ENCODE measurements at places on chromosomes 2 and 18. TPM values are rescaled to one million over a fixed set of nuclear protein-coding genes. Genes with fewer than 3 reads are reported as not detected.
A peak's percentile ranks its signal among the peaks of the same experiment; 100 is the strongest.

EMILIN1 gene
- total RNA-seq: 0.81 TPM

BMP10 gene
- not detected for total RNA-seq

AP1S3 gene
- 0.96 TPM for total RNA-seq

IL37 gene
- not detected for total RNA-seq

LRRTM1 gene
- total RNA-seq: not detected

ERFE gene
- not detected for total RNA-seq

ZAP70 gene
- 419 TPM for total RNA-seq

NOSTRIN gene
- not detected for total RNA-seq

DUSP2 gene
- 34.6 TPM for total RNA-seq

GAREM1 gene
- 0.28 TPM for total RNA-seq

- no peak for DNase-seq
Measured at GRCh38 chr2:121159291-121160071, 125.5 kb downstream of the TFCP2L1 start.

GRCh38 chr2:39109537-39109936 lies 11.3 kb downstream of the SOS1 start:
- DNase-seq: no peak

GRCh38 chr2:102142829-102143449 lies 393 bp downstream of the IL1R1 start:
- no peak for DNase-seq

DNA sequence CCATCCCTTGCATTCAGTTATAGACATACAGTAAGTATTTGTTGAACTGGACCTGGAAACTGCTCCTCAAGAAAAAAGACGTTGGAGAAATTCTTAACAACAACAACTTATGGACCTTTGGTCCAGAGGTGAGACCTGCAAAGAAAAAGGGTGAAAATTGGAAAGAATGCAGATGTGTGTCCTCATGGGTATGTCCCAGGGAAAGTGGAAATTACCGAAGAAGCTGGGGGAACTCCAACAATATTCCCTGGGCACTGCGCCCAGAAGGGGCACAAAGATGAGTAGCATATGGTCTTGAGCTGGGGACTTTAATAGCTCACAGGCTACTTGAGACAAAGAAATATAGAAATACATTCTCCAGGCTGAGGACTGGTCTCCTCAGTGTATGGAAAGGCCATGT lies 35.5 kb upstream of the YWHAQ start:
- no peak for DNase-seq

GRCh38 chr2:194223218-194223617 lies 1433.8 kb upstream of the SLC39A10 start:
- DNase-seq: no peak

DNA sequence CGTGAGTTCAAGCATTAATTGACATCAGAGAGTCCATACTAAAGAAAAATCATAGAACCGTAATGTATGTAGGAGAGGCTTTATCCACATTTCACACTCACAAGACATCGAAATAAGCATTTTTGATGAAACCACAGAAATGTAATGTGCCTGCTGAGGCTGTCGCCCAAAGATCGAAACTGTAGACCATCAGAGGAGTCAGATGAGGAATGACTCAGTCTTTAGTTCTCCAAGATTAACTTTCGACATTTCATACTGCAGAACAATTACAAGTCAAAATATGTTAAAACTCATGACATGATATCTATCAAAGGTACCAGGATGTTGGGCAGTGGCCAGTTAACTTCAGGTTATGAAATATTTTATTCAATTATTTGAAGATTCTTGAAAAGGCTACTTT lies 79.6 kb downstream of the RAB31 start:
- no peak for DNase-seq

GRCh38 chr2:28297531-28297930 lies 95.1 kb upstream of the FOSL2 start:
- DNase-seq: no peak

DNA sequence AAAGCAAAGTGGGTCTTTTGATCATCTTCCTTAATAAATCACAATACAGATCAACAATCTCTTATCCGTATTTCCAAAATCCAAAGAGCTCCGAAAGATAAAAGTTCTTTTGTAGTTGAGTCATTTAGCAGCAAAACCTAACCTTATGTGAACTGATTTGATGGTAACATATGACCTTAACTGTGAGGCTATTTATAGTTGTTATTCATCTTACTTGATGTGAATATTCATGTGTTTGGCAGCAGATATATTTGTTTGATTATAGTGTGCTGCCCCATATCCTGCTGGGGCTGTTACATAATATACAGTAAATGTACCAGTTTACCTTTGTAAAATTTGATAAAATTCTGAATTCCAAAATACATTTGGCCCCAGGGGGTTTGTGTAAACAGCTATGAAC lies 158.5 kb downstream of the MYO3B start:
- no peak for DNase-seq

- no peak for DNase-seq
Measured at GRCh38 chr2:230582851-230583283, 129.8 kb upstream of the CAB39 start.

- DNase-seq: no peak
Measured at GRCh38 chr18:653512-653911, 3.9 kb upstream of the TYMS start.

GRCh38 chr2:56376699-56377665 lies 193.2 kb downstream of the CCDC85A start:
- DNase-seq: no peak

- no peak for DNase-seq
Measured at GRCh38 chr18:75654851-75655751, 227.6 kb upstream of the SMIM21 start.

DNA sequence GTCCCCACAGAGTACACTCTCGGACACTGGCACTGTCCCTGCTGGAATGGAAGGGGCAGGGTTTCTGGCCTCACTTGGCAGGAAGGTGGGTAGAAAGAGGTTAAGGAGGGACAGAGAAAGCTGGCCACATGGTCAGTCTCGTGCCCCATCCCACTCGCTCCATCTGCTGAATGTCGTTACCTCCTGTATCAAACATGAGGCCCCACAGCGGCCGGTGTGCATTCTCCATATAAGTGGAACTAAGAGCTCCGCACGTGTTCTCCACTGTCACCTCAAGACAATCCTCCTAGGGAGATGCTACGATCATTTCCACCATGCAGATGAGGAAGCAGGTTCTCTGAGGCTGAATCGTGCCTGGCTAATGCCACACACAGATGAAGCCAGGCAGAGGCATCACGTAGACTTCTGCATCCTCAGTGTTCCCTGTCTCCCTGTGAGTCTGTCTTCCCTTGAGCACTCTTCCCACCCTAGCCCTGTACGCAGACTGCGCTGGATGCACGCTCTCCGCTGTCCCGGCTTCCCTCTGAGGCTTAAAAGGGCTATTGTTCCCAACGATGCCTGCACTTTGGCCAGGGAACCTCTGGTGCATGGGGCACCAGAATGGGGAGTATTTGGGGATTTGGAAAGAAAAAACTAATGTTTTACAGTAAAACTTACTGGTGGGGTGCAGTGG lies 35.1 kb downstream of the MAL start:
- DNase-seq: no peak

- DNase-seq: no peak
Measured at GRCh38 chr18:10201226-10201625, 253.2 kb upstream of the APCDD1 start.

DNA sequence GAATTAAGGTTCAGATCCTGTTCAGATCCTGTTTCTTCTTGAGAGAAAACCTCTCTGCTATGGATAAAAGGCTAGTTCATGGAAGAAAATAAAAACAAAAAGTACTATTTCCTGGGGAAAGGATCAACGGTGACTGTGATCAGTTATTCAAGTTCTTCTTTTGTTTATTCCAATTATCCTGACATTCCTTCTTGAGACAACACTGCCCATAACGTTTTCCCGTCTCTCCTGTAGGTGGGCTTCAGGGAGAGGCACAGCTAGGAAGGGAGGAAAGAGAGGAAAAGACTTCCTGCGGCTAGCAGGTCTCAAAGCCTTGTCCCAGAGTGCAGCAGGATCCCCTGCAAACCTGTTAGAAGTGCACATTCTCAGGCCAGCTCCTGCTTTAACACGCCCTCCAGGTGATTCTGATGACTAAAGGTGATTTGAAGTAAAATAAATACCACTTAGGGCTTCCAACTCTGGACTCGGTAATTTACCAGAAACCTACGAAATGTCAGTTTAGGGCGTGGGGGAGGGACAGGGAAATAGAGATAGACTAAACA lies 4.5 kb upstream of the FHL2 start:
- no peak for DNase-seq

- peak; percentile 39 for DNase-seq
Measured at GRCh38 chr2:229780856-229781773, 66.8 kb upstream of the DNER start.

GRCh38 chr2:189171956-189172609 lies 7.5 kb downstream of the COL5A2 start:
- no peak for DNase-seq

- DNase-seq: no peak
Measured at GRCh38 chr2:217468042-217468830, 534.6 kb downstream of the TNS1 start.

DNA sequence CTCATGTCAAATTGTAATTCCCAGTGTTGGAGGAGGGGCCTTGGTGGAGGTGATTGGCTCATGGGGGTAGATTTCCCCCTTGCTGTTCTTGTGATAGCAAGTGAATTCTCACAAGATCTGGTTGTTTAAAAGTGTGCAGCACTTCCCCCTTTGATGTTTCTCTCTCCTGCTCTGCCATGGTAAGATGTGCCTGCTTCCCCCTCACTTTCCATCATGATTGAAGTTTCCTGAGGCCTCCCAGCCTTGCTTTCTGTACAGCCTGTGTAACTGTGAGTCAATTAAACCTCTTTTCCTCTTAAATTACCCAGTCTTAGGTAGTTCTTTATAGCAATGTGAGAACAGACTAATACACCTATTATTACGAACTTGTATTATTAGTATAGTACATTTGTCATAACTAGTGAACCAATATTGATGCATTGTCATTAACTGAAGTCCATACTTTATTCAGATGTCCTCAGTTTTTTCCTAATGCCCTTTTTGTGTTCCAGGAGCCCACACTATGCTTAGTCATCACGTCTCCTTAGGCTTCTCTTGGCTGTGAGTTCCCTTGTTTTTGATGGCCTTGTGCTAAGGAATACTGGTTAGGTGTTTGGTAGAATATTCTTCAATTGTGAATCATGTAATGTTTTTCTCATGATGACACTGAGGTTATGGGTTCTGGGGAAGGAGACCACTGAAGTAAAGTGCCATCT lies 4.5 kb upstream of the MAP3K2 start:
- DNase-seq: no peak

- DNase-seq: no peak
Measured at GRCh38 chr2:20221555-20221973, 3.4 kb downstream of the SDC1 start.

DNA sequence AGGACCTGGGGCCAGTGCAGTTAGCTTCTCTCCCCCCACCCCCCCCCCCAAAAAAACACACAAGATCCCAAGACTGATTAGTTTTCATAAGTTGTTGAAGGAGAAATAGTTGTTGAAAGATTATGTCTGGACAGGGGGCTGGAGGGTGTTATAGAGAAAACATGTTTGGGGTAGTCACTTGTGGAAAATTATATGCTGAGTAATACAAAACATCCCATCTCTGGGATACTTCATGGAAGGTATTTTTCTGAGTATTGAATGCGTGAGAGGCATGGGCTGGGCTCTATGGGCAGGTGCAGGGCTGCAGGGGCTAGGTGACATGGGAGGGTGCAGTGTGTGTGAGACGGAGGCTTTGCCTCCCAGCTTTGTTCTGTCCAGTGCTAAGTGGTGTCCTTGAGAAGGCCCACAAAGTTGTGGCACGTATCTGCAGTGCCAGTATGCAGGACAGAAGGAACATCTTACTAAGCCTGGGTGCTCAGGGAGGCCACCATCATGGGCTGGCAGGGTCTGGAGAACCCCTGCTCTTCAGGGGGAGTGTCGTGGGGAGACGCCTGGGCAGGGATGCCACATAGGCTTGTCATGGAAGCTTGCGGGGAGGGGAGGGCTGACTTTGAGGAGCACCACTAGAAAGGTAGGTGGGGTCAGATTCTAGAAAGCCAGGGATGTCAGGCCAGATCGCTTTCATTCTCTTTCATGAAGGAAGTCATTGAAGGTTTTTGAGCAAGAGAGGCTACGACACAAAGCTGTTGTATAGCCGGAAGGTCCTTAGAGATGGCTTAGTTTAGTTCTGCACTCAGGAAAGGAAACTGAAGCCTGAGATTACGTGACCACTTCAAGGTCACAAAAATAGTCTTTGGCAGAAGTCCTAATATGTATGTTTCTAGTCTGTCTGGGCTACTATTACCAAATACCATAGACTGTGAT lies 232.0 kb downstream of the LDLRAD4 start:
- no peak for DNase-seq

DNA sequence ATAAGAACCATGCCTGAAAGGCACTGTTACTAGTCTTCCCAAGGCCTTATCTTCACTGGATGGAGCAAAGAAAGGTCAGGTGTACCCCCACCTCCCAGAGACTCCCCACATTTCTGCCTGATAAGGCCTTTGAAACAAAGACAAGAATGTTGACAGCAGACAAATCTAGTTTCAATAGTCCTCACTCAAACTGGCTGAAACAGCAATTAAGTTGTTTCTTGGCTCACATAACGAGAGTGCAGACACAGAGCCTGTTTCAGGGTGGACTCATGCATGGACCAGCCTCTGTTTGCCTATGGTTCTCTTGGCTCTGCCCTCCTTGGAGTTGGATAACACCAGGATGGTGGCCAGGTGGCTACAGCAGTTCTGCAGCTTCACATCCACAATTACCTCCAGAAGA lies 7.5 kb upstream of the CFAP221 start:
- DNase-seq: no peak

Measured in CD4-positive, alpha-beta memory T cell (primary cell).